ENCODE measurements at places on chromosomes 6 and 20.

GRCh38 chr6:150878347-150879213 lies 13.1 kb downstream of the MTHFD1L start:
- DNase-seq, result no peak

- DNase-seq, result no peak
Observed at GRCh38 chr6:41135062-41135832, 18.9 kb downstream of the TREML1 start.

GRCh38 chr6:2507521-2508037 lies 243.1 kb downstream of the MYLK4 start:
- no peak for DNase-seq

DNA sequence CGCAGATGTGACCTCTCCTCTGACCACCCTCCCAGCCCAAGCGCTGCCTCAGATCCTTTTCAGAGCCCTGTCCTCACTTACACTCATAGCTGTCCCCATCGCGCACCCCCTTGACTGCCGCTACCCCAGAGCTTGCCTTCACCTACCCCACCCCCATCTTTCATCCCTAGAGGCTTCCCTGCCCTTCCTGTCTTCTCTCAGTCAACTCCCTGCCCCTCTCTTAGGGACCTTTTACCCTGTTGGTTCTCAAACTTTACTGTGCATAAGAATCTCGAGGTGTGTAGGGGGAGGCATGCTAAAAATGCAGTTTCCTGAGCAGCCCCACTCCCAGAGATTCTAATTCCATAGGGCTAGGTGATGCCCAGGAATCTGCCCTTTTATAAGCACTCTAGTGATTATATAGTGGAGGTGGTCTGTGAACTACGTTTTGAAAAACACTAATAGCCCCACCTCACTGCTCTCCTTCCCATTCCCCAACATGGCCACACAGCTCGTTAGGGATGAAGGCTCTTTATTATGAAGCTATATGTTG lies 725 bp downstream of the TM9SF4 start:
- peak; percentile 57 for DNase-seq

DNA sequence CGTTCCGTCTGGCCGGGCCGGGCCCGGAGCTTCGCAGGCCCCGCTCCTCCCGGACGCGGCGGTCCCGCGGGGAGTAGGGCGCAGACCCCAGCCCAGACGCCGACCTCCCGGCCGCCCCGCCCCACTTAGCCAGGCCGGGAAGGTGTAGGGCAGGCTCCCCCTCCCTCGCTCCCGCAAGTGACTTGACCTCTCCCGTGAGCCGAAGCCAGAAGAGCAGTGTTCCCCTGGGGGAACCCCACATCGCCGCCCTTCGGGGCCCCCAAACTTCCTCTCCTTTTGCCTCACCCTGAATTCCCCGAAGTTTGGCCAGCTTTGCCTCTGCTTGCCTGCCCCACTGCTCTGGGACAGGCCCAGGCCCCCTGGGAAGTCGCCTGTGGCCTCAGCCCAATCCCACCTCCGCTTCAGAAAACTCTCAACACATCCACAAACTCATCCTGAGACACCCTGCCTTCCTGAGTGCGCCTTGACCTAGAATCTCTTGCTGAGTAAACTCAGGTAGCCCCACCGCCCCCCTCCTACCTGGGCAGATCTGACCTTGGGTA lies 524 bp upstream of the NOL4L start:
- DNase-seq, result no peak

DNA sequence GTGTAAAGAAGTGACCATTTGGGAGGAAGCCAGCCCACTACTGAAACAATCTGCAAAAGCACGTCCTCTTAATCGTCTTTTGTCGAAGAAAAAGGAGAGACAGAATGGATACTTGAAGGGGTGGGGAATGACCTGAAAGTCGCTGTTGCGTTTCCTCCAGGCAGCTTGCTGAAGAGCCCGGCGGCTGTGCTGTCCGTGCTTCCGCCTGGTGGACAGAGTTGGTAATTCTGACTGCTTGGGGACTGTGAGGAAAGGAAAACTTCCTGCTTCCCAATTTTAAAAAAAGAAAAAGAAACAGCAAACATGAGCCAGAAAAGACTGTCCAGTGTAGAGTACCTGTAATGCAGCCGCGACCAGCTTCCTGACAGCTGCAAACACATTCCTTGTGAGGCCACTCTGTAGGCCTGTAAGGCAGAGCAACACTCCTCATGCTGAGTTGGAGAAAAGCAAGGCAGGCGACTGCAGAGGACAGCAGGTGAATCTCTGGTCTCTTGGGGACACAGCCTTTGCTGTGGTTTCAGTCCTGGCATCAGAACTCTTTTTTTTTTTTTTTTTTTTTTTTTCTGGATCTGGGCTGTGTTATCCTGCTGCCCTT lies 251.1 kb upstream of the TBX18 start:
- DNase-seq, result peak; percentile 9

- DNase-seq, result no peak
Observed at GRCh38 chr20:54085910-54086309, 15.5 kb upstream of the BCAS1 start.

GRCh38 chr6:83071023-83071422 lies 3.6 kb downstream of the DOP1A start:
- DNase-seq, result no peak

DNA sequence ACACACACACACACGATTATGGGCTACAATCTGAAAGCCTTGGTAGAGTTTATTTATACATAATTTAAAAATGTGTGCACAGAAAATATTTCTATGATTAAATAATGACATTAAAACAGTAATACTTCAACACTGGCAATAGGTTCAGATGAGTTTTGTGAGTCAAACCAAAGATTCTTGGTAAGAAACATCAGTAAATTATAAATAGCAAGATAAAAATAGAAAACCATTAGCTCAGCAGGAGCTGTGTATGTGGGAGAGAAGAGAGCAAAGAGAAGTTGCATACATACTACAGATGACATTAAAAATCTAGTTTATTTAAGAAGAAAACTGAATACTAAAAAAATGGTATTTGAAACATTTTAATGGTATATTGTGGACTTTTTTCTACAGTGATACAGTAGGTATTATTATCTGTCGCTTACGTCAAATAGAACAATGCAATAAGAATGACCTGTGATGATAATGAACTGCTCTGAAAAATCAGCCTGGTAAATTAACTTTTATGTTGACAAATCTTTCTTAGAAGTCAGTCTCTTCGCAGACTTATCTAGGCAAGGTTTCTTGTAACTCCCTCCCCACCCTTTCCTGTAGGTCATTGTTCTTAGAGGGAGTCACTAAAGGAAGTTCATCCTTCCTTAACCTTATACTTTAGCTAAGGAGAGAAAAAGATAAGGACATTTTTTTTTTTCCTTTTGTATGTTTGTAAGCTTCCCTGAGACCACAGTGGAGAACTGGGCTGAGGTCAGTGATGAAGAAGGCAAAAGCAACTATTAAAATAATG lies 149.3 kb downstream of the GJA1 start:
- DNase-seq, result no peak

DNA sequence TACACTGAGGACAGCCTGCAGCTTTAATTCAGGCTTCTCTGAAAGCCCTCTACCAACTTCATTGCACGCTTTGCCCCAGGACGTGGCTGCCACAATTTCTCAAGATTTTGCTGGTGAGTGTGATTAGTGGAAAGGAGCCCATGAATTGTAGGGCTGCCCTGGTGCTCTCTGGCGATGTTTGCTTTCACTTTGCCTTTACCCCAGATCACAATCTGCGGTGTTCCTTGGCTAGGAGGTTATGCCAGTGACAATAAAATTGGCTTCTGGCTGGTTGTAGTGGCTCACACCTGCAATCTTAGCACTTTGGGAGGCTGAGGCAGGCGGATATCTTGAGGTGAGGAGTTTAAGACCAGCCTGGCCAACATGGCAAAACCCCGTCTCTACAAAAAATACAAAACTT lies 139.3 kb downstream of the FOXC1 start:
- no peak for DNase-seq

- no peak for DNase-seq
Observed at GRCh38 chr6:62367601-62368000, 81.6 kb upstream of the KHDRBS2 start.

DNA sequence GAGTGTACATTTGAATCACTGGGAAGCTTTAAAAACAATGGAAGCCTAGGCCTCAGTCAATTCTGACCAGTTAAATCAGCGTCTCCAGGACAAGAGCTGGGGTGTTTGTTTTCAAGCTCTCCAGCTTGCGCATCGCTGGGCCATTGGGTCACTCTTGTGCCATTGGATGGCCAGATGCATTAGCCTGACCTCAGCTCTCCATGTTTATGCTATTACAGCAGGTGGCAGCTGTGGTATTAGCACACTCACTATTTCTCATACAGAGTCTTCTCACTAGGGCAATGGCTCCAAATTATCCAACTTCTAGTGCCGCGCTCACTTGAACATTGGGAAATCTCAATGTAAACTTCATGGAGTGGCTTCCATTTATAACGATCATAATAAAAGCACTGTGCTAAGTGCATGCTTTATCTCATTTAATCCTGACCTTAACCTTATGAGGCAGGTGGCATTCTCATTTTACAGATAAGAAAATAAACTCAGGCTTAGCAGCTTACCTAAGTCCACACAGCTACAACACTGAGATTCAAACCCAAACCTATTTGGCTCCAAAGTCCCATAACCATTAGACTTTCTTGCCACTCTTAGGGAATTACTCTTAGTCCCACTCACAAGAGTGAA lies 108.8 kb downstream of the PPP1R14C start:
- DNase-seq, result no peak

- no peak for DNase-seq
Observed at GRCh38 chr6:15539722-15540270, 123.0 kb downstream of the DTNBP1 start.

DNA sequence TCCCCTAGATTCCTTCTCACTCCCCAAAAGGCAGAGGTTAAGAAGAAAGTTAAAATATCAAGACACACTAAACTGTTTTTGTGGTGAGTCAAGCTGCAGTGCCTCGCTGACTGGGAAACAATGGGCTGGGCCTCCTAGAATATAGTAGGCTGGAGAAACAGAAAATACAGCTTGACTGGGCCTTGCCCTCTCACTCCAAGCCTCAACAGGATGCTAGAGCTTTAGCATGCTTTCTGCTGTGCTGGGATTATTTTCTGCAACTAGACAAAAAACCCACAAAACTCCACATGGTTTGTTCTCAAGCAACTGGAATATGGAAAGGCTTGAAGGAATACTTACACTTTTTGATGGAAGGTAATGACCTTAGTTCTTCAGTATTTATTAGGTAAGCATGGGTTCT lies 27.9 kb downstream of the FOXO3 start:
- DNase-seq, result no peak

DNA sequence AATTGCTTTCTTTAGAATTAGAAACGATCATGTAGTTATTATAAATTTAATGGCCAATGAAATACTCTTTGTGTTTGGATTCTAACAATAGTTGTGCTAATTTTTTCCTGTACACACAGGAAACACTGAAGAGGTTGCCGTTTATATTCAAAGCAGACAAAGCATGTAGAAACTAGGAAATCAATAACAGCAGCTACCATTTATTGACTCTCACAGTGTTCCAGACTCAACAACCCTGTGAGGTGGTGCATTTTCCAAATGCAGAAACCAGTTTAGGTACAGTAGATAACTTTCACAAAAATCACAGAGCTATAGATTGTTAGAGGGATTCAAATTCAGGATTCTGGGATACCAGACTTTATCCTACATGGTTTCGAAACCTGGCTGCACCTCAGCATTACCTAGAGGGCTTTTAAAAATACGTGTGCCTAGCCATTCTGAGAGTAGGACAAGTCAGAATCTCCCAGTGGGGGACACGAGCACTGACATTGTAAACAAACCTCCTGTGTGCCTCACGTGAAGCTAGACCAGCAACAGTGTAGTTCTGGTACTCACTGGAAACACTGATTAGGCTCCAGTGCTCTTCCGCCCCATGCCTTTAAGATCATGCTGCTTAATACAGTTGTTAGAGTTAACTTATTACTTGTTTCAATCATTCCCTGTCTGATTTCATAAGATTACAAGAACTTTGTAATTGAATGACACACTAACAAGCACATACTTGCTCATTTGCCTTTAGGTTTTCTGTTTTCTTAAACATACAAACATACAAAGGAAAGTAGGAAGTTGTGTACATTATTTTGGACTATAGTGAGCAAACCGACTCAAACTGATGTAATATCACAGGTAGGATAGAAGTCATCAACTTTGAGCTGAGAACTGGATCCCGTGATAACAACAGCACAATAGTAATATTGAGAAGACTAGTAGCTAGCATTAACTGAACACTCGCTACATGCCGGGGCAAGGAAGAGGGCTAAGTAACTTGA lies 65.8 kb downstream of the MAP3K4 start:
- DNase-seq, result no peak

GRCh38 chr20:62837790-62838127 lies 20.9 kb downstream of the COL9A3 start:
- no peak for DNase-seq

DNA sequence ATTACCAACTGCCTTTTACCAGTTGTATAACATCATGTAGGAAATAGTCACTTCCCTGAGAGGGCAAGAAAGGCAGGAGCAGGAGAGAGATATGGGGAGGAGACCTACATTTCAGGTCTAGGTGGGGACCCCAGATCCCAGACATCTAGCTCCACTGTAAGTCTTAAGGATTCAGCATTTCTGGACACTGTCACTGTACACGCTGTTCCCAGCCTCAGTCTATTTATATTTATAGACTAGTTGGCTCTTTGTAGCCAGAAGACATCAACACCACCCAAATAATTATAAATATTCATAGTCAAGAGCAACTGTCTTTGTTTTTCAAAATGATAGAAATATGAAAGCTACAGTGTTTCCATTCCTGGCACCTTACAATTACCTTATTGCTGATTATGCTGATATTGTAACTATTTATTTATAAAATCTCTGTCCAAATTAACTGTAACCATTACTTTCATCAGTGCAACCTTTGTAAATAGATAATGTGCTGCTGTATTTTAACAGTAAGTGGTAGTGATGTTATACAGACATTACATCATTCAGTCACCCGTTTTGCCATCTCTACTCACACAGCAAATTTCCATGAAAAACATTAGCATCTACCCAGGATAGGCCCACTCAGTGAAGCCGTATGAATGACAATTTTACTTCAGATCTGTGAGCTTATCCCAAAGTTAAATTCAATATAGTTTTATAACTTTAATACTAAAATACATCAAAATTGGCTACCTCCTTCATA lies 162.8 kb downstream of the PTPRK start:
- no peak for DNase-seq

GRCh38 chr6:52566201-52566600 lies 10.7 kb downstream of the TRAM2 start:
- no peak for DNase-seq

DNA sequence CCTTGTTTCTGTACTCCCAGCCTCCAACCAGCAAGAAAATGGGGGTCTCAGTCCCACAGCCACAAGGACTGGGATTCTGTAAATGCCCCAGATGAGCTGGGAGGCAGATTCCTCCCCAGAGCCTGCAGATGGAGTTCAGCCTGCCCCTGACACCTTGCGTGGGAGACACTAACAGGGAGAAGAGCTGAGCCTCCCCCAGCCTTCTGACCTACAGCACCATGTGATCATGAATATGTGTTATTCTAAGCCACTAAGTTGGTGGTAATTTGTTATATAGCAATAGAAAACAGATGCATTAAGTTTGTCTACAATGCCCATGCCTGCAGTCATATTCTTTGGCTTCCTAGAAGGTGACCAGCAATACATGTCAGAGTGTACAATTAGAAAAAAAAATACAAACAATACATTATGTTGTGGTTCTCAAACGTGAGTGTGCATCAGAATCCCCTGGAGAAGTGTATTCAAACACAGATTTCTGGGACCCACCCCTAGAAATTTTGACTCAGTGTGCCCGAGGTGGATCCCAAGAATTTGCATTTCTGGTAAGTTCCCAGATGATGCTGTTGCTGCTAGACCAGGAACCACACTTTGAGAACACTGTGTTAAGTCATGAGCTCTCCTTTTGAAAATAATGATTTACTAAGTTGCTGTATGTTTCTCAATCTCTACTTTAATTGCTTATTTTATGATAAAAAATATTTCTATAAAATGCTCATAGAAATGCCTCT lies 39.9 kb downstream of the SLC22A3 start:
- no peak for DNase-seq
